ENCODE measurements at places on chromosomes 1 and 21.

DNA sequence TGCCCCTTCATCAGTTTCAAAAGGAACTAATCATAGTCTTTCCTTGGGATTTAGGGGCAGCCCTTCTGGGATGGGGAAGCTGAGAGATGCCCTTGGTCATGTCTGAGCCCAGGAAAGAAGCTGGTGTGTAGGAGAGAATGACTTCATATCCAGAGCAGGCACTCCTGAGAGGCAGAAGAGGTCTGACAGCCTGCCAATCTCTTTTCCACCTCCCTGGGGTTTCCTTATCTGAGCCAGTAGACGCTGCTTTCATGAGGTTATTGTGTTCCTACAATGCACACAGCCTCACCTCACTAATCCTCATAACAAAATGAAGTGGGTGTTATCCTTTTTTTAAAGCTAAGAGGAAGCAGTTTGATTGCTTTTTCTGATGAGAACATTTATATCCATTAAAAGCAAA lies 14.1 kb downstream of the ROR1 start:
- no peak for DNase-seq

DNA sequence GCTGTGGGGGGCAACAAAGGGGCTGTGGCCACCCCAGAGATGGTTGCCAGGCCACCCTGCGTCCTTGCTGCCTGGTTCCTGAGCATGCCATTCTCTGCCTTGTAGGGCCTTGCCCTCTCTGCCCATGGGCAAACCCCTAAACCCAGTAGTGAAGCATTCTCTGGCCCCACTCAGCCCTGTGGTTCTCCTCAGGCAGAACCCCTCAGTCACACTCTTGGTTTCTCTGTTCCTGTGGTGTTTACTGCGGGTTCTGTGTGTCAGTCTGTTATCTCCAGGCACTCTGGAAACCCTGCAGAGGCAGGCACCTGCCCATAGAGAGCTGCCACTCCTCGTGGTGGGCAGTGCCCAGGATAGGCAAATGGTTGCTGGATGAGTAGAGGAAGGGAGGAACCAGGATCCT lies 41.1 kb upstream of the IL19 start:
- no peak for DNase-seq

DNA sequence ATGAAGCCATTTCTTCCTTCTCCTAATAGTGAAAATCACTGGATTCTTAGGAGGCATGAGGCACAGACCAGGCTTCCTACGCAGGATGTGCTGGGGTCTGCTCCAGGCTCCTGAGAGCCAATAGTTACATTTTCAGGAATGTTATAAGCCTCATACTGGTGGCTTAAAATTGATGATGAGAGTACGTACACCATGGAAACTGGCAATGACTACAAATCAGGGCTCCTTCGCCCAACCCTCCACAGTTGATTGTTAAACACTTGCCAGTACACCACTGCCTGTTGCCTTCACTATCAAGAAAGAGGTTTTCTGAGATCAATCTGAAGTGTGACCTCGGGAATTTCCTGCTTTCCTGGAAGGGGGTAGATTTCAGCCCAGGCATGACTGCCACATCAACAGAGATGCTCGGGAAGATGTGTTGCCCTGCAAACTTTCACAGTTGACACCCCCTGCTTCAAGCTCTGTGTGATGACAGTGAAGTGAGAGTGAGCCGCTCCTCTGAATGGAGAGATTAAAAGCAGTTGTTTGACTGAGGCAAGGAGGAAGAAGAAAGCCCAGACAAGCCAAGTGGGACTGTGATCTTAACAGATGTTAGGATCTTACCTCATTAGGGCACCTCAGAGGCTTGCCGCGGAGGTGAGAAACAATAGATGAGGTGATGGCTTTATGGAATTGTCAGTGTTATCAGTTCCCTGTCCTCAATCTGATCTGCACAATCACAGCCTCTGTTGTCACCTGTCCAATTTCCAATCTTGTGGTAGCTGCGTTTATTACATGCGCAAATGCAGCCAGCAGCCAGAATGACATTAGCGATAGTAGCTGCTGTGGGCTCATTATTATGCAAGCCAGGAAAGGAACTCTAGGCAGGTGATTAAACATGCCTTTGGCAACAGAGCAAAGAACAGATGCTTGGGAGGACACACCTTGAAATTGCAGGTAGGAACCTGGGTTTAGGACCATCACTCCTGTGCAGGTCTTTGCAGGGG lies 277.3 kb downstream of the KAZN start:
- DNase-seq, result no peak

- DNase-seq, result no peak
These were observed 4.9 kb downstream of the DNTTIP2 start for GRCh38 chr1:93874025-93874651.

DNA sequence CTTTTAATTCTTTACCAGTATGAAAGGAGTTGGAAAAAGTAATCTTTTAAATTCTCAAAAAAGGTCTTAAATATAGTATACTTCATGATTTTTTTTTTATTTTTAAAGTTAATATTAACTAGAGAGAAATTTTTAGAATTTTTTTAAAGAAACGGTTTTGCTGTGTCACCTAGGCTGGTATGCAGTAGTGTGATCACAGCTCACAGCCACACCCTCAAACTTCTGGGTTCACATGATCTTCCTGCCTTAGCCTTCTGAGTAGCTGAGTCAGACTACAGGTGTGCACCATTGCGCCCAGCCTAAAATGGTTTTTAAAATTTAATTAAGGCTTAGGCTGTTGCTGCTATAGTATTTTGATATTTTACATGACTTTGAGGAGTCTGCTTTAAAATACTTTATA lies 52.4 kb downstream of the TLCD4 start:
- no peak for DNase-seq
